ENCODE measurements at places on chromosomes 1 and 21.

GRCh38 chr1:219265026-219265515 is 91.4 kb downstream of the LYPLAL1 start:
- DNase-seq, result no peak

DNA sequence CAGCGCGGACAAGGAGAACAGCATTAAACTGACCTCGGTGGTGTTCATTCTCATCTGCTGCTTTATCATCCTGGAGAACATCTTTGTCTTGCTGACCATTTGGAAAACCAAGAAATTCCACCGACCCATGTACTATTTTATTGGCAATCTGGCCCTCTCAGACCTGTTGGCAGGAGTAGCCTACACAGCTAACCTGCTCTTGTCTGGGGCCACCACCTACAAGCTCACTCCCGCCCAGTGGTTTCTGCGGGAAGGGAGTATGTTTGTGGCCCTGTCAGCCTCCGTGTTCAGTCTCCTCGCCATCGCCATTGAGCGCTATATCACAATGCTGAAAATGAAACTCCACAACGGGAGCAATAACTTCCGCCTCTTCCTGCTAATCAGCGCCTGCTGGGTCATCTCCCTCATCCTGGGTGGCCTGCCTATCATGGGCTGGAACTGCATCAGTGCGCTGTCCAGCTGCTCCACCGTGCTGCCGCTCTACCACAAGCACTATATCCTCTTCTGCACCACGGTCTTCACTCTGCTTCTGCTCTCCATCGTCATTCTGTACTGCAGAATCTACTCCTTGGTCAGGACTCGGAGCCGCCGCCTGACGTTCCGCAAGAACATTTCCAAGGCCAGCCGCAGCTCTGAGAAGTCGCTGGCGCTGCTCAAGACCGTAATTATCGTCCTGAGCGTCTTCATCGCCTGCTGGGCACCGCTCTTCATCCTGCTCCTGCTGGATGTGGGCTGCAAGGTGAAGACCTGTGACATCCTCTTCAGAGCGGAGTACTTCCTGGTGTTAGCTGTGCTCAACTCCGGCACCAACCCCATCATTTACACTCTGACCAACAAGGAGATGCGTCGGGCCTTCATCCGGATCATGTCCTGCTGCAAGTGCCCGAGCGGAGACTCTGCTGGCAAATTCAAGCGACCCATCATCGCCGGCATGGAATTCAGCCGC is 2.5 kb downstream of the S1PR1 start:
- DNase-seq, result no peak

DNA sequence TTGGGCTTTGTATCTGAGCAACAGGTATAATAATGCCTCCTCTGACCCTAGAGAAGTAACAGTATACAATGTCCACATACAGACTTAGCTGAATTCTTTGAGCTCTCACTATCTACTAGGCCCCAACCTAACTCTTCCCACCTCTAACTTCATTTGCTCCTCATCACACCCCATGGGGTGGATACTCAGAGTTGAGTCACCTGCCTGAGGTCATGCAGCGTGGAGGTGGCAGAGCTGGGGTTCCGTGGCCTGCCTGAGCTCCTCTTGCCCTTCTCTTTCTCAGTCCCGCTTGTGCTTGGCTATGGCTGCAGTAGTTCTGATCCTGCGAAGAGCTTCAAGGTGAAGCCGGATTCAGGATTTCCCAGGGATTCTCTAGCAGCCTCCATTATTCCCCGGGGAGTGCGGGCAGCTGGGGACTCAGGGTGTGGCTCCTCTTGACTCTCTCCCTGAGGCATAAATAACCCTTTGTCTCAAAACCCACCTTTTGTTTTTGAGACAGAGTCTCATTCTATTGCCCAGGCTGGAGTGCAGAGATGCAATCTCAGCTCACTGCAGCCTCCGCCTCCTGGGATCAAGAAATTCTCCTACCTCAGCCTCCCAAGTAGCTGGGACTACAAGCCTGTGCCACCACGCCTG is 29.9 kb upstream of the ACTL8 start:
- DNase-seq, result no peak

GRCh38 chr1:20375563-20375962 is 84.9 kb downstream of the VWA5B1 start:
- DNase-seq, result no peak

DNA sequence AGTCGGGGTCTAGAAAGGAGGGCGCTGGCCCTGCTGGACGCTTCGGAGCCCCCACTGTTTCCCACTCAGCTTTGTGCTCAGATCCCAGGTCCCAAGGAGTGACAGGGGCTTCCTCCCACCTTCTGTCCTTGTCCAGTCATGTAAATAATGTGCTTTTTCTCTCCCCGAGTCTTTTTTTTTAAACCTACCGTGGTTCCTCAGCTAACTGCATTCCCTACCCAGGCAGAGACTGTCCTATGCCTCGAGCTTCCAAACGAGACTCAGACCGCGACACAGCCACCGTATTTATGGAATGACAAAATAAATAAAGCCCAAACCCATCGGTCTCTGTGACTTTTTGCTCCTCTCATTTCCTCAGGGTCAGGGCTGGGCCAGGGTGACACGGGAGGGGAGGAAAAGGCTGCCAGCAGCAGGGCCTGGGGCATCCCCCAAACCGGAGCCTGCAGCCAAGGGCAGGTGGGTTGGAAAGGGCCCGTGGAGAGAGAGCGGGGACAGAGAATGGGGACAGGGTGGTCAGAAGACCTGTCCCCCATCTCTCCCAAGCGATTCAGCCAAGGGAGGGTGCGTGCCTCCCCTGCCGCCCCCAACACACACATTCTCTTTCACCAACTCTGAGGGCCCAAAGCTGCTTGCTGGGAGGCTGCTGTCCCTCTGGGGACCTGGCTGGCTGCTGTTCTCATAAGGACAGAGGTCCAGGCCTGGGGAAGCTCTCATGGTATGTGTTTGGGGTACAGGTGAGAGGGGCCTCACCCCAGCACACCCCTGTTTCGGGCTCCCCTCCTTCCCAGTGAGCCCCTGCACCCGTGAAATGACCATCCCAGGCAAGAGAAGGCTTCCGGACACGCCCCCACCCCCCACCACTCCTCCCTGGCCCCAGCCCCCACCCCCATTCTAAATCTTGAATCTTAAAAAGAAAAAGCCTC is 55.4 kb downstream of the KCNAB2 start:
- no peak for DNase-seq

DNA sequence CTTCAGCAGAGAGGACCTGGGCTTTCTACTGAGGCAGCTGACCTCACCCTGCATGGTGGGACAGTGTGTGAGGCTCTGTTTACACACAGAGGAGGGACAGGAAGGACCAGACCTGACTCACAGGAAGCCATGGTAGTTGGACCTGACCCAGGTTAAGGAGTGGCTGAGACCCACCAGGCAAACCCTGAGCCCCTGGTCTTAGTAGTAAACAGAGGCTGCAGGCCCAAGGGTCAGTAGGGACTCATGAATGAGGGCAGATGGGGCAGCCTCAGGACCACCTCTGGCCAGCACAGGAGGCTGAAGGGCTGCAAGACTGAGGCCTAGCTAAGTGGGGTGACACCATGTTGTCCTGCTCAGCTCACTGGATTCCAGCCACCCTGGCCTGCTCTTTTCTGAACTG is 273.2 kb downstream of the GRIK3 start:
- no peak for DNase-seq

- DNase-seq, result no peak
Observed at GRCh38 chr1:24901791-24902470, 28.1 kb downstream of the RUNX3 start.

DNA sequence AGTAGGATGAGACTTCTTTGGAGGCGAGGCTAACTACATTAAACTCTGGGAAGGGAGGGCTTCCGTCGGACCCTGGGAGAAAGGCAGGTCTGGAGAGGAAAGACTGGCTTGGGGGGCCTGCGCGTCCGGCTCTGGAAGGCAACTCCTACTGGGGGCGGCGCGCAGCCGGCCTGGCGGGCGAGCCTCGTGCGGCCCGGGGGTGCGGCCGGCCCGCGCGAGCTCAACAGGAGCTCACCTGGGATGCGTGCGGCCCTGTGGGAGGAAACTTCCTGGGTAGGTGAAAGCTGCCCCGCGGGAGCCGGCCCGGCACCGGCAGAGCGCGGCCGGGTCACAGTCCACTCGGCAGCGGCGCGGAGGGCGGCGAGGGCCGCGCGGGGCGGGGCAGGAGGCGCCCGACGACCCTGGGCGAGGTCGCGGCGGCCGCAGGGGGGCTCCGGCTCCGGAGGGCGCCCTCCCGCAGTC is 449 bp downstream of the EPS15 start:
- DNase-seq, result no peak
